ENCODE measurements at places on chromosomes 3 and 15.

- no peaks in the 10 kb centered on the region for H3K36me3 ChIP-seq
- H3K4me3 ChIP-seq: no peak overlapping the region
- no peaks in the 10 kb centered on the region for H3K4me1 ChIP-seq
- no peaks in the 10 kb centered on the region for H3K27me3 ChIP-seq
- H3K27ac ChIP-seq: no peak overlapping the region
Observed at GRCh38 chr3:102790747-102791325, 356.0 kb downstream of the ZPLD1 start.

- H3K4me1 ChIP-seq: no peaks in the 10 kb centered on the region
- H3K4me3 ChIP-seq: no peak overlapping the region
- H3K27ac ChIP-seq: no peak overlapping the region
Observed at GRCh38 chr3:26108846-26109489, 319.1 kb downstream of the OXSM start.

DNA sequence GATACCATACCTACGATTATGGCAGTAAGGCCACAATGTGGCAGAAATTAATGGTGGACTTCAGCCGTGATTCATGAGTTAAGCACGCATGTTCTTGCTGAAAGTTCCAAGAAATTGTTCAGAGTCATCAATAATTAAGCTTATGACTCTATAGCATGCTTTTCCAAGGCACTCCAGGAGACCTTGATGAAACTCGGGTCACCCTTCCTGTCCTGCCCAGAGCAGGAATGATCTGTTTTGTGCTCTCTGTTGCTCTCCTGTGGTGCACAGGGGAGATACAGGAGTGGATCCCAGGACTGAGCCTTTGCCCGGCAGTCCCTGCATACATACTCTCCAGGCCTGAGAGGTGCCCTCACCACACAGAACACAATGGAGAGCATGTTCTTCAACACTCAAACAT lies 141.6 kb upstream of the SLC2A2 start:
- no peaks in the 10 kb centered on the region for H3K27me3 ChIP-seq
- DNase-seq: no peak
- H3K27ac ChIP-seq: no peak overlapping the region
- no peaks in the 10 kb centered on the region for H3K36me3 ChIP-seq

DNA sequence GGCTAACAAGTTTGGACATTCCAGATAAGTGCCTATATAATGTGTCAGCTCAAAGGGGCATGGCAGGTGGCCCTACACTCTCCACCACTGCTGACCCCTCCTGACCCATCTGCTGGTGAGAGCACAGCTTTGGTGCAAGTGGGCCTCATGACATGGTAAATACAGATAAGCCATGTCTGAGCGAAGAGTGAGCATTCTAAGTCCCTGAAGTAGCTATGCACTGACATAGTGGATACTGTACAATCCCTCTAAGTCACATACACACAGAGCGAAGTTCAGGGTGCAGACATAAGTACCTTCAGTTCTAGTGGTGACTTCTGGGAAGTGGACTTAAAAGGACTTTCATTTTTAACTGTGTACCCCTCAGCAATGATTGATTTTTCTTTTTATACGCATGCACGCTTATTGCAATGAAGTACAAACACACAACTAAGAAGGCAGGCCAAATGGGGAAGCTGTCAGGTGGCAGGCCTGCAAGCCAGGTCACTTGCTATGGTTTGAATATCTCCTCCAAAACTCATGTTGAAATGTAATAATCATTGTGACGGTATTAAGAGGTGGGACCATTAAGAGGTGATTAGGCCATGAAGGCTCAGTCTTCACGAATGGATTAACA lies 41.5 kb downstream of the TBC1D2B start:
- H3K36me3 ChIP-seq: no peaks in the 10 kb centered on the region
- DNase-seq: no peak
- H3K4me3 ChIP-seq: no peak overlapping the region
- H3K27ac ChIP-seq: peak overlapping the region; percentile 42
- H3K4me1 ChIP-seq: peaks cover 21% of the 10 kb centered on the region
- no peaks in the 10 kb centered on the region for H3K27me3 ChIP-seq

- peak overlapping the region; percentile 98 for H3K27ac ChIP-seq
- H3K4me1 ChIP-seq: peaks cover 42% of the 10 kb centered on the region
- DNase-seq: no peak
- peaks cover 29% of the 10 kb centered on the region for H3K36me3 ChIP-seq
- H3K4me3 ChIP-seq: no peak overlapping the region
- H3K27me3 ChIP-seq: no peaks in the 10 kb centered on the region
Observed at GRCh38 chr15:98953000-98953787, 54.4 kb downstream of the PGPEP1L start.

- H3K27me3 ChIP-seq: no peaks in the 10 kb centered on the region
- H3K4me3 ChIP-seq: no peak overlapping the region
- DNase-seq: no peak
- H3K36me3 ChIP-seq: no peaks in the 10 kb centered on the region
Observed at GRCh38 chr15:29130476-29130875, 139.1 kb downstream of the NSMCE3 start.

DNA sequence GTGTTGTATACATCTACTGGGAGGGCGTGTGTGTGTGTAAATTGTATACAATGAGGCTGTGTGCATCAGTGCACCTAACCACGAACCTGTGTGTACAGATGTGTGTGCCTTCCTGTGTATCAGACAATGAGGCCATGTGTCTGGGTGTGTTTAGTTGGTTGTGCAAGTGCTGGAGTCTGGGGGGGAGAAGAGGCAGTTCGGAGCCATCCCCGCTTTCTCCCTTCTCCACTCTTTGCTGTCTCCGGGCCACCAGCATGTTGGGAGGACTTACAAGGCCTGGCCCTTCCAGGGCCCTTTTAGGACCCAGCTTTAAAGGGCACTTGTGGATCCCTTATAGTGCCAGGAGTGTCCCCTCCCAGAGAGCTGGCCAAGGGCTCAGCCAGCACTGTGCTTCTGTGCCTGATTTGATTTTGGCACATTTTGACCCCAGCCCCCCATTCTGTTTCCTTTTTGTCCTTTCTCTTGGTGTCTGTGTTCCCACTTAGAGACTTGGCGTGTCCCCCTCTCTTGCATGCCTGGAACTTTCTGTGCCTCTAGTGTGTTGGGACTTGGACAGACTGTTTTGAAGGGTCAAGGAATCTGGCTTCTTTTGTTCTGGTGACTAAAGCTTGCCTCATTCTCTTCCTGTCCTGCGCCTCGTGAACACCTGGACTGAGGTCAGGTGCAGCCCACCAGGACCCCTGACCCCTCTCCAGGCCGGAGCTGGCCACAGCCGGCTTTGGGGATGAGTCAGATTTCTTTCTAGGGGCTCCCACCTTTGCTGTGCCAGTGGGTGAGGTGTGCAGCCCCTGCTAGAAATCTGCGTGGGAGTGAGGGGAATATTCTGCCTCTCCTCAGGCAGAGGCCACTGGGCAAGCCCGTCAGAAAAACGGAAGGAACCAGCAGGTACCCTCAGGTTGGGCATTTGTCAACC lies 1.5 kb downstream of the CTDSPL start:
- H3K27ac ChIP-seq: peak overlapping the region; percentile 55
- H3K4me1 ChIP-seq: peaks cover 33% of the 10 kb centered on the region
- no peaks in the 10 kb centered on the region for H3K36me3 ChIP-seq
- no peak overlapping the region for H3K4me3 ChIP-seq

- no peak overlapping the region for H3K4me3 ChIP-seq
- peaks cover 20% of the 10 kb centered on the region for H3K4me1 ChIP-seq
- no peaks in the 10 kb centered on the region for H3K36me3 ChIP-seq
- H3K27ac ChIP-seq: no peak overlapping the region
- H3K27me3 ChIP-seq: no peaks in the 10 kb centered on the region
- DNase-seq: peak; percentile 46
Observed at GRCh38 chr3:55692957-55693558, 206.0 kb upstream of the WNT5A start.

DNA sequence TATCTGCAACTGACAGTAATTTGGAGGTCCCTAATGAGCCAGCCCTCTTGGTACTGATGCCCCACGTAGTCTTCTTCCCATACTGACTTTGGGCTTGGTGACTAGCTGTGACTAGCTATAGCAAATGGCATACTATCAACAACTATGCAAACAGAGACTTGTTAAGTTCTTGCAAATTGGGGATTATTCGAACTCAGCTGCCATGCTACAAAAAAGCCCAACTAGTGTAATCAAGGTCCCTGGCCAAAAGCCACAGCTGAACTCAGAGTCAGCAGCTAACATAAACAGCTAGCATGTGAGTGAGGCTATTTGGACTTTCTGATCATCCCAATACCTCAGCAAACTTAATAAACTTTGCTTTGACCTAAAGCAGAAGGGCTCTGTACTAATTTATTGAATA lies 121.2 kb upstream of the PLXND1 start:
- H3K4me1 ChIP-seq: peaks cover 21% of the 10 kb centered on the region
- no peaks in the 10 kb centered on the region for H3K27me3 ChIP-seq
- H3K4me3 ChIP-seq: no peak overlapping the region
- no peaks in the 10 kb centered on the region for H3K36me3 ChIP-seq
- DNase-seq: no peak
- H3K27ac ChIP-seq: no peak overlapping the region

GRCh38 chr3:147458995-147459704 lies 50.0 kb downstream of the ZIC1 start:
- H3K27me3 ChIP-seq: no peaks in the 10 kb centered on the region
- no peak for DNase-seq
- H3K36me3 ChIP-seq: no peaks in the 10 kb centered on the region
- no peaks in the 10 kb centered on the region for H3K4me1 ChIP-seq

GRCh38 chr3:124372775-124373174 lies 357.5 kb upstream of the UMPS start:
- H3K27me3 ChIP-seq: no peaks in the 10 kb centered on the region
- DNase-seq: no peak
- no peaks in the 10 kb centered on the region for H3K4me1 ChIP-seq
- H3K36me3 ChIP-seq: no peaks in the 10 kb centered on the region

- DNase-seq: peak; percentile 84
- no peak overlapping the region for H3K4me3 ChIP-seq
- no peaks in the 10 kb centered on the region for H3K27me3 ChIP-seq
Observed at GRCh38 chr3:4825436-4826236, 153.6 kb upstream of the BHLHE40 start.
